ENCODE measurements at places on chromosomes 13 and 19.

- no peak for DNase-seq
Observed at GRCh38 chr13:87777387-87777786, 106.2 kb downstream of the SLITRK5 start.

GRCh38 chr13:85197431-85197830 lies 601.8 kb downstream of the SLITRK6 start:
- DNase-seq, result no peak

DNA sequence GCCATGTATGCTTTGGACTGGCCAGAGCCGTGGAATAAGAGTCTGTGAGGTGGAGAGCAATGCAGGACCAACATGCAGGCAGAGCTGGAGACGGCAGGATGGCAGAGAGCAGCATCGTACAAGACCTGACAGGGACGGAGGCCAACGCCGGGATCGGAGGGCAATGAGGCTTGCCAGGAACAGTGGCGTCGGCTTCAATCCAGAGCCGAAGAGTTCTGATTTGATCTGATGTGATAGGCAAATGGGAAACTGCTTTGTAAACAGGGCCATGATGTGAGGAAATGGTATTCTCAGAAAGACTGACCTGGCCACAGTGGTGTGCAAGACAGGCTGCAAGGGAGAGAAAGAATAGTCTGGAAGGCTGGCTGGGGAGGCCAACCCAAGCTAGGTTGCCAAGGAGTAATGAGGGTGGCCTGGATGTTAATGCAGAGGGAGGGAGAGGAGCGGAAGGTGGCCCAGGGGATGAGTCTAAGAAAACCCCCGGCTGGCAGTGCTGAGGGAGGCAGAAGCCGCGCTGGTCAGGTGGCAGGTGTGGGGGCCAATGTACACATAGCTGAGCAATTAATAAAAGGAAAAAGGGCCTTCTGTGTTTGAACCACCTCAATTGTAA lies 26.7 kb downstream of the RCBTB2 start:
- no peak for DNase-seq

- DNase-seq, result no peak
Observed at GRCh38 chr19:33412601-33413425, 39.3 kb downstream of the CEBPG start.

GRCh38 chr19:7533925-7534480 lies 1.5 kb upstream of the PNPLA6 start:
- DNase-seq, result peak; percentile 91

GRCh38 chr13:87656306-87656705 lies 14.9 kb upstream of the SLITRK5 start:
- DNase-seq, result no peak

DNA sequence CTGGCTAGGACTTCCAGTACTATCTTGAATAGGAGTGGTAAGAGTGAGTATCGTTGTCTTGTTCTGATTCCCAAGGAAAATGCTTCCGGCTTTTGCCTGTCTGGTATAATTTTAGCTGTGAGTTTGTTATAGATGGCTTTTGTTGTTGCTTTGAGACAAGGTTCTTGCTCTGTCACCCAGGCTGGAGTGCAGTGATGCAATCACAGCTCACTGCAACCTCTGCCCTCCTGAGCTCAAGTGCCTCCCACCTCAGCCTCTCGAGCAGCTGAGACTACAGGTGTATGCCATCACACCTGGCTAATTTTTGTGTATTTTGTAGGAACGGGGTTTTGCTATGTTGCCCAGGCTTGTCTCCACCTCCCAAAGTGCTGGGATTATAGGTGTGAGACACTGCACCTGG lies 6.1 kb upstream of the ZNF543 start:
- DNase-seq, result no peak

- peak; percentile 61 for DNase-seq
Observed at GRCh38 chr19:996051-996838, 4.0 kb upstream of the GRIN3B start.

DNA sequence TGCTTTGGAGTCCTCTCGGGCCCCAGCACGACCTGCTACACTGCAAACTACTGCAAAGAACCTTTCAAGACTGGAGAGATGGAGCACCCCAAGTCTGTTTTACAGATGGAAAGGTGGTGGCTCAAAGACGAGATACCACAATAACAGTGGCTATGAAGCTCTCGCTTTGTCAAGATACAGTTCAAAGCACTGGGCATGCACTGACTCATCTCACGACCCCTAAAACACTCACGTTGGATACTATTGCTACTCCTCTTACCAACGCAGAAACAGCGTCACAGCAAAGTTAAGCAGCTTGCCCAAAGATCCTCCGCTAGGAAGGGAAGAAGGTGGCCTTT lies 24.0 kb upstream of the LAIR1 start:
- DNase-seq, result no peak

GRCh38 chr19:12828494-12828893 lies 5.9 kb downstream of the RTBDN start:
- peak; percentile 65 for DNase-seq

DNA sequence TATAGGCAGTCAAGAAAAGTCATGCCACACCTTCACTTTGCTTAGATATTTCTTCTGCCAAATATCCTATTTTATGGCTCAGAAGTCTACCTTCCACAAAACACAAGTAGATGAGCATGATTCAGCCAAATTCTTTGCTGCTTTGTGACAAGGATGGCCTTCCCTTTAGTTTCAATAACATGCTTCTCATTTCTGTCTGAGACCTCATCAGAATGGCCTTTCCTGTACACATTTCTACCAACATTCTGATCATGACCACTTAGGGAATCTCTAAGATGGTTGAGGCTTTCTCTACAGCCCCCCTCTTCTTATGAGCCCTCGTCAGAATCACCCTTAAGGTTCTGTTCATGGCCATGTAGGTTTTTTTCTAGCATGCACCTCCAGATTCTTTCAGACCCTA lies 96.2 kb downstream of the COL4A2 start:
- DNase-seq, result no peak

- no peak for DNase-seq
Observed at GRCh38 chr13:59145381-59145780, 1018.3 kb downstream of the DIAPH3 start.

DNA sequence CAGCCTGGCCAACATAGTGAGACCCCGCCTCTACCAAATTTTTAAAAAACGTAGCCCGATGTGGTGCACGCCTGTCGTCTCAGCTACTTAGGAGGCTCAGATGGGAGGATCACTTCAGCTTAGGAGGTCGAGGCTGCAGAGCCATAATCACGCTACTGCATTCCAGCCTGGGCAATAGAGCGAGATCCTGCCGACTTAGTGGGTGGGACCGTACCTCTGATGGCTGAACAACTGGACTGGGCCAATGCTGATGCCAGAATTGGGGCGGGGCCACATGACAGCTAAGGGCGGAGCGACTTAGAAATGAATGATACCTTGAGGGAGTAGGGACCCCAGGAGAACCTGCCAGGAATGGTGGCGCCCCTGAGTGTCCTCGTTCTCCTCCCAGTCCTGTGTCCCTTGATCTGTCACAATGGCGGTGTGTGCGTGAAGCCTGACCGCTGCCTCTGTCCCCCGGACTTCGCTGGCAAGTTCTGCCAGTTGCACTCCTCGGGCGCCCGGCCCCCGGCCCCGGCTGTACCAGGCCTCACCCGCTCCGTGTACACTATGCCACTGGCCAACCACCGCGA lies 3.6 kb downstream of the LTBP4 start:
- peak; percentile 43 for DNase-seq

DNA sequence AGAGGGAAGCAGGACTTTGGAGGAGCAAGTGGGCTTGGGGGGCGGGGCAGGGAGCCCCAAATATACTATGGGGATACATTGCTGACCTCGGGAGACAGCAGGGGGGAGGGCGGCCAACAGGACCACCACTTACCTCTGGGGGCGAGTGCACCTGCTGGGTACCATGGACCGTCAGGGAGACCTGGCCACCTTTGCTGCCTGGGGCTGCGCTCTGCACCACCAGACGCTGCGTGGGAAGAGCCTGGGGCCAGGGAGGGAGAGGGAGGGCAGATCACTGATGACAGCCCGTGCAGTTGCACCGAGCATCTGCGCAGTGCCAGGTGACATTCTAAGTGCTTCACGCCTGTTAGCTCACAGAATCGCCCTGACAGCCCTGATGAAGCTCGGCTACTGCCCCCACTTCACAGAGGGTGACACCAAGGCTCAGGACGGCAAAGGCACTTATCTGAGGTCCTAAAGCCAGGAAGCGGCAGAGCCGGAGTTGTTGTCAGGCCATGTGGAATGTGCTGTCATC lies 24.1 kb downstream of the RFX1 start:
- no peak for DNase-seq

- no peak for DNase-seq
Observed at GRCh38 chr19:18586306-18586705, 2.3 kb upstream of the REX1BD start.

DNA sequence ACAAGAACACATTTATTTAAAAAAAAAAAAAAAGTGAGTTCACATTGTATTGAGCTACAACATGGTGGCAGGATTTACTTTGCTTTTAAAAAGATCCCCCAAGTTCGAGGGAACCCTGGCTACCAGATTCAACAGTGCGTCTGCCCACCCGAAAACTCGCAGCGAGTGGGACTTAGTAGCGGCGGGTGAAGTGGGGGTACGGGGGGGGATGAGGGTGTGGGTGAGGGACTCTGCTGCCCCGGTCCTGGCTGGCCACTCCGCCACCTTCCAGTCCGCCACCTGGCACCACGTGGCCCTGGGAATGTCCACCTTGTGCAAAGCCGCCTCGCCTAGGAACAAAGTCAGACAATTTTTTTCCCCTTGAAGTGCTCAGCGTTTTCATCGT lies 19.3 kb upstream of the TINCR start:
- DNase-seq, result no peak

DNA sequence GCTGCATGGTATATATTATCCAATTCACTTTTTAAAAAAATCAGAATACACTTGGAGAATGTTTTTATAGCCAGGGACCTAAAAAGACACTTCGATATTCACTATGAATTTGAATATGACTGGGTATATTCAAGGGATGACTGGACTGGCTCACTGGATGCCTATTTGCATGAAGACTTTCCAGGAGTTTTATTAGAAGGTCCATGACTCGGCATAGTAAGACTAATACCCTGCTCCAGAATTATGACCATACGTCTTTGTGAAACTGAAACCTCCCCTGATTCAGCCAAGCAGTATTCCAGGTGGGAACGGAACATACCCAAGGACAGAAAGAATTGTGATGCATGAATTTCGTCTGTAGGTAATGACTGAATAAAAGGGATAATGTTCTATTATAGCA lies 3.9 kb upstream of the FAM216B start:
- DNase-seq, result no peak

- no peak for DNase-seq
Observed at GRCh38 chr13:111537115-111537728, 216.8 kb downstream of the TEX29 start.

DNA sequence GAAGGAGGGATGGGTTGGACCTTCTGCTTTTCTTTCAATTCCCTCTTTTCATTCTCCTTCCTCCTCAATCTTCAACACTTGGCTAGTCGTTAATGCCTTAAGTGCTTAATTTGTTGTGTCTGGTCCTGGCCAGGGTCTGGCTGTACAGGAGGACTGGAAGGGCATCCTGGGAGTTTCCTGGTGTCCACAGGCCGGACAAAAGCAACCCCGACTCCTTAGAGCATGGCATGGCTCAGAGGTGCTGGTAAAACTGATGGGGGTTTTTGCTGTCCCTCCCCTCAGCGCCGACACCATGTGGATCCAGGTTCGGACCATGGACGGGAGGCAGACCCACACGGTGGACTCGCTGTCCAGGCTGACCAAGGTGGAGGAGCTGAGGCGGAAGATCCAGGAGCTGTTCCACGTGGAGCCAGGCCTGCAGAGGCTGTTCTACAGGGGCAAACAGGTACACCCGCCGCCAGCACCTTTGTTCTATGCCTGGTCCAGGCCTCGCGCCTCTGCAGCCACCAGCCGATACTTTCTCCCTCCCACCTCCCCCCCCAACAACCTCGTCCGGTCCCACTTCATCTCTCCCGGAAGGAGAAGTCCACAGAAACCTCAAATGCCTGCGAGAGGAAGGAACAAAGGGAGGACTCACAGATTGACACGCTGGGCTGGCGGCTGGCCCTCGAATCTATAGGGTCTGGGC lies 1.4 kb downstream of the UHRF1 start:
- no peak for DNase-seq

DNA sequence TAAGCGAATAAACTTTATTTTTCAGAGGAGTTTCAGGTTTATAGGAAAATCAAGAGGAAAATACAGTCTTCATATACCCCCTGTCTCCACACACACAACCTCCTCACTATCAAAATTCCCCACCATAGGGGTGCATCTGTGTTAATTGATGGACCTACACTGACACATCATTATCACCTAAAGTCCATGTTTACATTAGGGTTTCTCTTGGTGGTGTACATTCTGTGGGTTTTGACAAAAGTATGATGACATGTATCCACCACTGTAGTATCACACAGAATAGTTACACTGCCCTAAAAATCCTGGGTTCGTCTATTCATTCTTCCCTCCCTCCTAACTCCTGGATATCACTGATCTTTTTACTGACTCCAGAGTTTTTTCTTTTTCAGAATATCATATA lies 654.2 kb downstream of the UQCRFS1 start:
- no peak for DNase-seq

DNA sequence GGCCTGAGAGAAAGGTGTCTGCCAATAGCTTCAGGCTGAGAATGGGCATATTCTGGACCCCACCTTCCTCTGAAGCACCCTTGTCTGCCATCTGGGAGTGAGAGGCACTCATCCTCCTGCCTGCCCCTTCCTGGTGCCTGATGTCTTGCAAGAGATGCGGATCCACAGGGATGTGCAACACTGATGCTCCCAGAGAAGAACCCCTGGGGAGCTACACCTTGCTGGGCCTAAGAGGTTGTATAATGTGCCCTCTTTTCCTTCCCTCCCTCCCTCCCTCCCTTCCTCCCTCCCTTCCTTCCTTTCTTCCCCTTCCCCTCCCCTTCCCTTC lies 34.6 kb downstream of the ADPRHL1 start:
- DNase-seq, result no peak

- no peak for DNase-seq
Observed at GRCh38 chr13:20672772-20673171, 30.7 kb upstream of the IL17D start.

GRCh38 chr13:81246556-81246955 lies 905.6 kb upstream of the SPRY2 start:
- no peak for DNase-seq

- no peak for DNase-seq
Observed at GRCh38 chr13:50846861-50847475, 3.5 kb upstream of the DLEU7 start.

- DNase-seq, result no peak
Observed at GRCh38 chr13:21330126-21330861, 128.8 kb downstream of the ZDHHC20 start.

- peak; percentile 58 for DNase-seq
Observed at GRCh38 chr19:47445937-47446402, 25.7 kb downstream of the SLC8A2 start.

- no peak for DNase-seq
Observed at GRCh38 chr13:51158365-51158764, 47.3 kb upstream of the C13orf42 start.
